ENCODE measurements at places on chromosomes 11 and 22. TPM values are rescaled to one million over a fixed set of nuclear protein-coding genes. Genes with fewer than 3 reads are reported as not detected.

MS4A15 gene
- total RNA-seq = not detected

MLC1 gene
- not detected for total RNA-seq

STARD10 gene
- total RNA-seq = 94.8 TPM

TSPAN18 gene
- total RNA-seq = 4.7 TPM

ZPR1 gene
- total RNA-seq = 46.9 TPM

OR5A1 gene
- not detected for total RNA-seq

PSMA1 gene
- 182 TPM for total RNA-seq

OR5B17 gene
- total RNA-seq = not detected

TRMU gene
- total RNA-seq = 23.3 TPM

RASSF7 gene
- total RNA-seq = 91.7 TPM

TBC1D10A gene
- 21.6 TPM for total RNA-seq

SULT4A1 gene
- 1.8 TPM for total RNA-seq

GAB4 gene
- total RNA-seq = not detected

TBRG1 gene
- 53.7 TPM for total RNA-seq

CASP4 gene
- total RNA-seq = 47.0 TPM

CYTH4 gene
- not detected for total RNA-seq

OR51A7 gene
- total RNA-seq = not detected

CABP7 gene
- not detected for total RNA-seq

CTSW gene
- total RNA-seq = not detected

STK33 gene
- 14.9 TPM for total RNA-seq

RFPL3 gene
- not detected for total RNA-seq

SLC43A1 gene
- 12.5 TPM for total RNA-seq

RANGAP1 gene
- 133 TPM for total RNA-seq

KDELR3 gene
- total RNA-seq = 17.0 TPM

FHIP1B gene
- 34.0 TPM for total RNA-seq

GAS2 gene
- total RNA-seq = 0.46 TPM

LRRC74B gene
- total RNA-seq = not detected

TMEM191C gene
- 6.7 TPM for total RNA-seq

CNTF gene
- 0.96 TPM for total RNA-seq

VPREB1 gene
- total RNA-seq = not detected

CCDC73 gene
- 0.07 TPM for total RNA-seq

RNF26 gene
- total RNA-seq = 17.8 TPM

MRGPRX3 gene
- not detected for total RNA-seq

P4HA3 gene
- total RNA-seq = 1.7 TPM

OR2AT4 gene
- total RNA-seq = not detected

FAM227A gene
- total RNA-seq = 2.3 TPM

ANKK1 gene
- total RNA-seq = 0.50 TPM

F2 gene
- total RNA-seq = not detected

SGSM1 gene
- 0.55 TPM for total RNA-seq

PATE1 gene
- total RNA-seq = not detected

Measured in kidney epithelial cell (primary cell).